ENCODE measurements at places on chromosomes 7 and 10.

DNA sequence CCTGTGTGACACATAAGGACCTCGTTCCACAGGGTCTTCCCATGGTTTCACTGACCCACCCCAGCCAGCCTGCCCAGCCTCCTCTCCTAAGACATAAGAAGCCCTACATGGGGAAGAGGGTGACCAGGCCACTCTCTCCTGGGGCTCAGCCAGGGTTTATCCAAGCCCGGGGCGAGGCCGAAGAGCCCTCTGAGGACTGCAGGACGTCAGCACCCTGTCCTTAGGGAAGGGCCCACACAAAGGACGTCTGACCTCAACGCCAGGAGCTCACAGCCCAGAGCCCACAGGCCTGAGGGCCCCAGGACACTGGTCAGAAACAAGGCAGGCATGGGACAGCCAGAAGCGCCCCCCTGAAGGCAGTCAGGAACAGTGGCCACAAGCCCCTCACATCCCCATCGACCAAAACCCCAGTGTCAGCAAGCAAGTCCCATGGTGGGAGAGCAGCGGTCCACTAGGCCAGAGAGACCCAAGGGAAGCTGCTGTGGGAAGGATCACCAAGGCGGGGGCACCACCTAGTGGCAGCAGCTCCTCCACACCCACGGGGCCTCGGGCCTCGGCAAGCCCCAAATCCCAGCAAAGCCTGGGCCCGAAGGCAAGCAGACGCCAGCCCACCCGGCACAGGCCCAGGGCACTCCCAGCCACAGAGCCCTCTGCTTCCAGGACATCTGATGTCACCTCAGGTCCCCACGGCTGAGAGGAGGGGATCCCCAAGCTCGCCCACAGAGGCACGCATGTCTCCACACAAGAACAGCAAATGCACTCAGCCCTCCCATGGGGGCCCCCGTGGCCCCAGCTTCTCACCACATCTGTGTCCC is 23.4 kb downstream of the MAD1L1 start:
- DNase-seq, result peak; percentile 59

DNA sequence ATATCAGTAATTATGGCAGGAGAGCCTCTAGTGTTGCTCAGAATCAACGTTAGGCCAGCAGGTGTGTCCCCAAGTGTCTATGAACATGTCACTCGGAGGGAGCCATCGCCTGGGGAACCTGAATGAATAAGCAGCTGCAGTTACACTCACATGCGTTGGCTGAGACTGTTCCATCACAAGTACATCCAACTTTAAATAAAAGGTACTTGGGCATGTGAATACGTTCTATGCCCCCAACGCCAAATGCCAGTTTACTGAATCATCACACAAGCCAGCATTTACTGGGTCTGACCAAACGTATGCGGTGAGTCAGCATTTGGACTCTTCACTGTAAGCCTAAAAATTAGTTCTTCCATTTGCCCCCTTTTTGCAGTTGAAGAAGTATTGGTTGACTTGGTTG is 207.6 kb upstream of the PLXNA4 start:
- peak; percentile 58 for DNase-seq

DNA sequence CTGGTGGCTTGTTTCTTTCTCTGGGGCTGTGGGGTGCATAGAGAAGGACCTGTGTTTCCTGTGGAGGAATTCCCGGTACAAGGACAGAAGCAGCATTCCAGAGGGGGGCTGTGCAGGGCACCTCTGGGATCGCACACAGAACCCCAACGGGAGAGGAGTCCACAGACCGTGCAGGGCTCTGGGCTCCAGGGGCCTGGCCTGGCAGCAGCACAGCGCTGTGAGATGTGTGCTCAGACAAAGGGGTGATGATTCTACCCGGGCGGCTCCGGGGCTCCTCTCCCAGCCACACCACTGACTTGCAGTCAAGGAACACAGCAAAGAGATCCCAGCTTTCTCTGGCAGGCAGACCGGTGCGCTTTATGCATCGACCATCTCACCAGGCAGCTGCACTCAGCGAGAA is 6.9 kb upstream of the SHH start:
- no peak for DNase-seq

DNA sequence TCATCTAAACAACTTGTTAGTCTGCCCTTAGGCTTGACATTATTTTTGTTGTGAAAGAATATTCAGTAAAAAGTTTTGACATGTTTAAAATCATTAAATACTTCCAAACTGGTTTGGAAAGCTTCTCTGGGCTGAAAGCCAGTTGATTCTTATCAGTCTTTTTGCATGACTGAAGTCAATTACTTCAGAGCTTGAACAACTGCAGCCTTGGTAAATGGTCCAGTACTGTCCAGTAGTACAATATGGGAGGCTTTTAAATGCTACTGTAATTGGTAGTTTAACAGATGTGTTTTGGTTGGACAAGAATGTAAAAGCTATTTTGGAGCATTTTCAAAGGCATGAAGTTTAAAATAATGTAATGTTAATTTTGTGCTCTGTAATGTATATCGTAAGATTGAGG is 103.4 kb downstream of the SDK1 start:
- no peak for DNase-seq

DNA sequence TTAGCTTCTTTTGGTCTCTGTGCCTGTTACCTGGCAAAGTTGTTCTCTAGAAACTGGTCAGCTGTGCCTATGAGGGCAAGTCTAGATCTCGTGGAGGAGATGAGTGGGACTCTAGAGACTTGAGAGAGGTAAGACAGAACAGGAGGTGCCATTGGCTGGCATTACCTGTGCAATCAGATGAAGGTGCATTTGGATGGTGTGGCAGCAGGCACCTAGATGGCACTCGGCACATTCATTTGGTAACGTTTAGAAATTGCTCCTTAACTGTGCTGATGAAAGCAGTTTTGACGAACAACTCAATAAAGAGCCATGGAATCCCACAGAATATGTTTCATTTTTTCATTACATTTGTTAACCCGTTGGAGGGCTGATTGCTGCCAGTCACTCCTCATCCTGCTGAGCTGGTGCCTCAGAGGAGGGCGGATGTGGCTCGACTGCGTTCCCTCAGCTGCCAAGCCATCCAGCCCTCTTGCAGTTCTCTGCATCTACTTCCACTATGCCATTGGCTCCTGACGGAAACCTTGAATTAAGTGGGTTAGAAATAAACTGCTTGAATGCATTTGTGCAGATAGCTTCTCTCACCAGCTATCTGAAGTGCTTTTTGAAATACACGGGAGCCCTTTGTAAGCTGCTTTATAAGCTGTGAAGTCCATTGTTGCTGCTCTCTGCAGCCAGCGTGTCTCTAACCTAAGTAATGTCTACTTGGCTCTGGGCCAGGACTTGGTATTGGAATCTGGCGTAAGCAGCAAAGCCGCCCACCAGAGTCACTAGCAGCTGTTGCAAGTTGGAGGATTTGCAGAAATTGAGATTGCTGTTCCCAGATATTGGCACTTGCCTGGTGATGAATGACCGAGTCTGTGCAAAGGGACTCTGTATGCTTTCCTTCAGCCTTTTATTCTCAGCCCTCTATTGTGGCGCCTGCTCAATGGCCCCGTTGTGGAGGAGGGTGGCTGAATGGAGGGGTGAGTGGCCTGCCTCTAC is 87.4 kb downstream of the LRRC4 start:
- no peak for DNase-seq

DNA sequence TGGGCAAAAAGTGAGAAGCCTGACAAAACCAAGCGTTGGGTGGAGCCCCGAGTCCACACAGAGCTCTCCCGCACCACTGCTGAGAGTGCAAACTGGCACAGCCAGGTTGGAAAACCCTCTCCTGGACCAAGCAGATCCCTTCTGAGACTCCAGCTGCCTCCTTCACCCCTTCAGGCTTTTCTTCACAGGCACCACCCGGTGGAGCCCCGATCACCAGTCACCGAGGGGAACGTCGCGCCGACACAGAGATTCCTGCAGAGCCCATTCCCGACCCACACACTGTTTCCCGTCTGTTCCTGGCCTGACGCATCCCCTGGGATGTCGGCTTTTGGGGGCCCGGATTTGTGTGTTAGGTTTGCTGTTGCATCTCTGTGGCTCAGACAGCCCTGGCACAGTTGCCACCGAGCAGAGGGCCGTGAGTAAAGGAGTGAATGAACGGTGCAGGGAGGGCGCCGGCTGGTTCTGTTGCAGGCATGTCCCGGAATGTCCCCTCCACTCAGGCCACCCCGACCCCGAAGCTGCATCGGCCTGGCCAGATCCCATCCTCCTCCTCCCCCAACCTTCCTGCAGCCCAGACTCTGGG is 51.0 kb upstream of the INPP5A start:
- no peak for DNase-seq

GRCh38 chr10:70374775-70375614 is 7.4 kb downstream of the LRRC20 start:
- DNase-seq, result no peak

DNA sequence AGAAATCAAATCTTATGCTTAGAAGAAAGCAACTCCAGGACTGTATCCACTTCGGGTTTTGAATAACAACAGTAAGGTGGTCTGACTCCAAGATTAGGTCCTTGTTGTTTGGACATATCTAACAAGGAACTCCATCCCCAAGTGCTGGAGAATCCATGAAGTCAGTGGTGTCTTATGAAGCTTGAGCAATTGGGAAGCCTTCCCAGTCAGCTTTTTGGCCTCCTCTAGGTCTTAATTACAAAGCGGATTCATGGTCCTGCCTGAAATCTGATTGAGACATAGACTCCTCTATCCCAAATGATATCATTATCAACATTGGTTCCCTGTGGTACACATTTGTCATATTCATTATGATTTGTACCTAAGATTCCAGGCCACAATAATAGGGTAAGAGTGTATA is 642.6 kb downstream of the AUTS2 start:
- no peak for DNase-seq

DNA sequence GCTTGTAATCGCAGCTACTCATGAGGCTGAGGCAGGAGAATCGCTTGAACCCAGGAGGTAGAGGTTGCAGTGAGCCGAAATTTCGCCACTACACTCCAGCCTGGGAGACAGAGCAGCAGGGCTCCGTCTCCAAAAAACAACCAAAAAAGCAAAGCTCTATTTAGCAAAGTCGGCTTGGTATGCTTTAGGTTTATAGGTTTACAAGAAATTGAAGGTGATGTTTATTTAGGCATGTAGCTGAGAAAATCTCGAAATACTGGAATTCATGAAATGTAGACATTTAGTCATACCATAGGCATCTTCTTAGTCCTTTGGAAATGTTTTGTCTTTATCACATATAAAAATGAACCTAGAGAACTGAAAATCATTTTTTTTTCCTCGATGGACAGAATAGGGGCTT is 453.8 kb upstream of the ANKRD30A start:
- peak; percentile 7 for DNase-seq

GRCh38 chr7:120091807-120092206 is 181.2 kb upstream of the KCND2 start:
- no peak for DNase-seq

- DNase-seq, result no peak
Measured at GRCh38 chr7:104962781-104963180, 51.2 kb upstream of the KMT2E start.

- no peak for DNase-seq
Measured at GRCh38 chr10:4024027-4024426, 239.0 kb upstream of the KLF6 start.

DNA sequence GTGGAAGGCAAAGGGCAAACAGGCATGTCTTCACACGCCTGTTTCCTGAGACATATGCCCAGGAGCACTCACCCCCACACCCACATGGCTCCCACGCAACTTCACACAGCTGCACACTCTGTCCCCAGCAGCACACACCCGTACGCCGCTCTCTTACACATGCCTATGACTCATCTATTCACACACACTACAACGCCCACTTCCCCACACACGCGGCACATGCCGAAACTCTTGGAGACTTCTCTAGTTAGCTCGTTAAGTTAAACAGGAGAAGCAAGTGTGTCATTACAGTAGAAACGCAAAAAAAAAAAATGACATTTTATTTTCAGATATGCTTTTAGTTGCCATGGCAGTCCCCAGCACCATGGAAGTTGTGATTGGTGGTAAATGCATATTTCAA is 6.7 kb downstream of the CALN1 start:
- no peak for DNase-seq

GRCh38 chr10:86968271-86968993 is at the start of gene ADIRF:
ADIRF (plus strand) TSS chr10:86968482; CDS start chr10:86968545, 63 bp downstream.
- no peak for DNase-seq

- no peak for DNase-seq
Measured at GRCh38 chr10:35889971-35890675, 248.0 kb upstream of the FZD8 start.

DNA sequence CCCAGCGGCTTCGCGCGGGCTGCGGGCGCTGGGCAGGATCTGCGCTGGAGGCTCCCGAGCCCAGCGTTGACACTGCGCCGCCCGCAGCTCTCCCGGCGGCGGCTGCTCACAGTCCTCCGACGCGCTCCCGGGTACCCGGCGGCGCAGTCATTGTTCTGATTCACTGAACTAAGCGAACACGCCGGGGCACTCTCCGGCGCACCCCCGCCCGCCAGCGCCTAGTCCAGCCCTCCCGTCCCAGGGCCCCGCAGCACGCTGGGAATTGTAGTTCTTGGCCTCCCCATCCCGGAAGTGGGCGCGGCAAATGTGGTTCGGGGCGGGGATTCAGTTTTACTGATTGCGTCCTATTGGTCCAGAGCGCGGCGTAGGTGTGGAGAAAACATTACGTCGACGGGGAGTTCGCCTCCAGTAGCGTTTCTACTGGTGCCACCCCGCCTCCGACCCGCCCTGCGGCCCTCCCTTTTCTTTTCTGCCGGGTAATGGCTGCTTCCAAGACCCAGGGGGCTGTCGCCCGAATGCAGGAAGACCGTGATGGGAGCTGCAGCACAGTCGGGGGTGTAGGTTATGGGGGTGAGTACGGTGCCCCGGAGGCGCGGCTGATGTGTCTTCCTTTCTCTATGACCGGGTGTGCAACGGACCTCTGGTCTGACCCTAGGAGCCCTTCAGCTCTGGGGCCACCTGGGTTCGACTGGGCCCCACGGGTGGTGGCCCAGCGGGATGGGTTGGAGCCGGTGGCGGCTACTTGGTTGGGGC is at the start of the genes DOCK4 and ZNF277:
TSS of gene DOCK4 (minus strand) at position 162 of the 753 bp plus-strand sequence. CDS start 261 bp downstream, outside the sequence.
TSS of gene ZNF277 (plus strand) at position 458 of the 753 bp plus-strand sequence. CDS start at position 480, 22 bp downstream.
- DNase-seq, result peak; percentile 99

GRCh38 chr10:101566333-101567164 is 21.5 kb downstream of the POLL start:
- no peak for DNase-seq

DNA sequence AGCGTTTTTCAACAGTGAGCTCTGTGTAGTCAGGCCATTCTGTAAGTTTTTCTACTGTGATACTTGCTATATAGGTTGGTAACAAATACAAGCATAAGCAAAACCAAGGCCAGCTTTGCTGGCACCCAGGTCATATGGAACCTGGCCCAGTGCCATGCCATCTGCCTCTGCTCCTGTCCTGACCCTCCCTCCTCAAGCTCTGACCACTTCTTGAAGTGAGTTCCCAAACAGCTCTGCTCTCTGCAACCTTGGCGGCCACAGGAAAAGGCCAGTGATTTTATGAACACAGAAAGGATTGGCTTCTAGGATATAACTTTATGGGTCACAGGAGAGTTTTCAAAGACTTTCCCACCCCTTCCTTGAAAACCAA is 12.8 kb downstream of the NOD1 start:
- no peak for DNase-seq

GRCh38 chr7:41451826-41452225 is 251.1 kb downstream of the INHBA start:
- DNase-seq, result no peak

- no peak for DNase-seq
Measured at GRCh38 chr7:114372619-114373018, 42.0 kb upstream of the FOXP2 start.

GRCh38 chr7:73577627-73578341 is 595 bp downstream of the TBL2 start:
- no peak for DNase-seq
